ENCODE measurements at places on chromosomes 7 and 10.

DNA sequence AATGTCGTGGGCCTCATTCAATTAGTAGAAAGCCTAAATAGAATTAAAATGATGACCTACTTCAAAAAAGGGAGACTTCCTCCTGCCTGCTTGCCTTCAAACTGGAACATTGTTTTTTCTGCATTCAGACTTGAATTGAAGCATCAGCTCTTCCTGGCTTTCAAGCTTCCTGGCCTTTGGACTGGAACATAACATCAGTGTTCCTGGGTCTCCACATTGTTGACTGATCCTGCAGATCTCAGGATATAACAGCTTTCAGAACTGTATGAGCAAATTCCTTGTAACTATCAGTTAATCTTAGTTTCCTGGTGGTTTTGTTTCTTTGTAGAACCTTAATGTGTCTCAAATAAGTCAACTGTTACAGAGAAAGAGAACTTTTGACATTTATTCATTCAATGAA, 18.6 kb downstream of the MAGI2 start:
- no peak for DNase-seq

DNA sequence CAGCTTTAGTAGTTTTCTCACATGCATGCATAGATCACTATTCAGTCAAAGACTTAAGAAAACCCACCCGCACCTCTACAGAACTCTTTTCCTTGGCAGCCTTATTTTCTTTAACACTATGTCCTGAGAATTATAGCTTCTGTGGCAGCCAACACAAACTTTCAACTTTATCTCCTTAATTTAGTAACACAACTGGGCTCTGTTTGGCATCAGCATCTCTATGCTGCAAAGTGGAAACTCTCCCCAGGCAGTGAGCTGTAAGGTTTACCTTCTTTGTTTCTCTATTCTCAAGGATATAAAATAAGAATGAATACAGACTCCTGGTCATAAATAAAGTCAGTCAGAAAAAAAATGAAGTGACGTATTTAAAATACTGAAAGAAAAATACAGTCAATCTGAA, 115.2 kb upstream of the PPP1R9A start:
- no peak for DNase-seq

DNA sequence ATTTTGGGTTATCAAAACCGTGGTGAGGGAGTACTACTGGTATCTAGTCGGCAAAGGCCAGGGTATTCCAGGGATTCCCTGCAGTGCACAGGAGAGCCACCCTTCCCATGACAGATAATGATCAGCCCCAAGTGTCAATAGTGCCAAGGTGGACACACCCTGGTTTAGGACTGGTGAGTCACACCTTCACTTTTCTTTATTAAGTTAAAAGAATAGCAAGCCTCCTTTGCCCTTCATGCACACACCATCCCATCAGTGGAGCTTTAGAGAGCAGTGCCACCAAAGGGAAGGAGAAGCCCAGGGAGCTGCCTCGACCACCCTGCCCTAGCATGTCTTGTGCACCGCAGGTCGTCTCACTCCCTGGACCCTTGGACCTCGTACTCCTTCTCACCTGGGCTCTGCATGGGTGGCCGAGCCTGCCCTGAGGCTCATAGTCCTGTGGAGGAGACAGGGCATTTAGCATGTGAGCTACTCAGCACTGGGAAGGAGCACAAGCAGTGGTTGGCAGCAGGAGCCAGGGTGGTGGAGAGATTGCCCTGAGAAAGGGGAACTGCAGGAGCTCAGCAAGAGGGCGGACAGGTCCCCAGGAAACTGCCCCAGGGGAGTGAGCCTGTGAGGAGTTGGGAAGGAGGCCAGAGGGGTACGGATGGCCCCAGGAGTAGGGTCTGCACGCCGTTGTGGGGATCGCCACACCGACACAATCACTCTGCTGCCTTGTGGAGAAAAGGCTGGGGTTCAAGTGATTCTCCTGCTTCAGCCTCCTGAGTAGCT, 17.4 kb downstream of the UBE2D4 start:
- DNase-seq: no peak

- no peak for DNase-seq
These were observed 28.8 kb upstream of the HECTD2 start for GRCh38 chr10:91381257-91381891.

GRCh38 chr7:128911423-128912031, 1.0 kb upstream of the KCP start:
- no peak for DNase-seq

GRCh38 chr10:34528320-34528719, 286.8 kb downstream of the PARD3 start:
- DNase-seq: no peak

GRCh38 chr7:91325726-91326125, 61.5 kb downstream of the FZD1 start:
- no peak for DNase-seq

DNA sequence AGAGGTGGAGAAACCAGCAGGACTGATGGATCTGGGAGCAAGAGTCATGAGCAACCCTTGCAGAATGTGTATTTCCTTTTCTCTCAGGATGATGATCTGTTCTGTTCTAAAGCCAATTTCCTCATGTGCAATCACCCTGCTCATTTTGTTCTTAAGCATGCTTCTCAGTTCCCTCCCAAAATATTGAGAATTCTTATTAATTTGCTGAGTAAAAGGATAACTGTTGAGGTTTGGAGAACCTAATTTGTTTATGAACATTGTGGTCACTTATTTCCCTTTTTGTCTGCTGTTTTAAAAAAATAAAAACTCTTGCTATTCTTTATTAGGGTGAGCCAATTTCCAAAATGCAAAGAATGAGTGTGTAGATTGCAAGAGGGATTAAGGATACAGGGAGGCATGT, 106.8 kb downstream of the APBB1IP start:
- no peak for DNase-seq

- no peak for DNase-seq
These were observed 509.4 kb upstream of the ADARB2 start for GRCh38 chr10:2246747-2247146.

DNA sequence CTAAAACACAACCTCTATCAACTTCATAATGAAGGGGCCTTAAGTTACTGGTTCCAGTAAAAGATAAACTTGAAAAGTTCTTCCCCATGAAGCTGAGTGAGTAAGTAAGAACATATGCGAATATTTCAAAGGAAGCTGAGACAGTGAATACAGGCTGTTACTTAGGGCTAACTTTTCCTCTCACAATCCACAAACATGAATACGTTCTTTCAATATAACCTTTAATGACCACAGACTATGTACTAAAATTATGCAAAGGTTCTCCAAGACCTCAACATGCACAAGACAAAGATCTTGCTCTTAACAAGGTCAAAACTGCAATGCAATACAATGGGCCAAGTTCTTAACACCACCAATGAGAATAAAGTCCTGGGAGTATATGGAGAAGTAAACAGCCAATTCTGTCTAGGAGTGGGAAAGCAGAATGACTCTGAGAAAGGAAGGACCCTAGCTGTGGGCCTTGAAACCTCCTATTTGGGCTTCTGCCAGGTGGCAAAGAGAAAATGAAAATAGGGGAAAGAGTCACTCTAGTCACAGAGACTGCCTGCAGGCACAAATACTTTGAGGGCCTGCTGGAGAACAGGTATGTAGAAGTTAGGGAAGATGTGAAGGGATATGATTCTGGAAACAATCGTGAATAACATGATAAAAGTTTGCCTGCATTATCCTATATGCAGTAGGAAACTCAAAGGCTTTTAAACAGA, 43.7 kb downstream of the OSBPL3 start:
- no peak for DNase-seq

DNA sequence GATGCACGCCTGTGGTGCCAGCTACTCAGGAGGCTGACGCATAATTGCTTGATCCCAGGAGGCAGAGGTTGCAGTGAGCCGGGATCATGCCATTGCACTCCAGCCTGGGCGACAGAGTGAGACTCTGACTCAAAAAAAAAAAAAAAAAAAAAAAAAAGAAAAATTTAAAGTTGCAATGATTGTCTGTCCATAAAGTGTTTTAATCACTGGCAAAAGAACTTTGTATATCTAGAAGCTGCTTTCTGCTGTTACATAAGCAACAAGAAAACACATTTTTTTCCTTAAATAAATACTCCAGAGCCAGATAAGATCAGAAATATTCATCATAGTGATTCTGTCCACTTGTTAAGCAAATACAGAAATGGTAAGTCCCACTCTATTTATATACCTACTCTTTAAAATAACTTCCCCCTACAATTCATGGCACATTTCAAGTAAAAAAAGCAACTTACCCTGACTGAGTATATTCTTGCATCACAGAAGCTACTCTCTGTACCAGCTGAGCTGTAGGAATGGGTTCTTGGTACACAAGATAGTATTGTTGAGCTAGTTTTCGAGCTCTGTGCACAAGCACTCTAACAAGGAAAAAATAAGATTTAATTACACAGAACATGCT, 7.6 kb downstream of the PSMA2 start:
- DNase-seq: no peak

DNA sequence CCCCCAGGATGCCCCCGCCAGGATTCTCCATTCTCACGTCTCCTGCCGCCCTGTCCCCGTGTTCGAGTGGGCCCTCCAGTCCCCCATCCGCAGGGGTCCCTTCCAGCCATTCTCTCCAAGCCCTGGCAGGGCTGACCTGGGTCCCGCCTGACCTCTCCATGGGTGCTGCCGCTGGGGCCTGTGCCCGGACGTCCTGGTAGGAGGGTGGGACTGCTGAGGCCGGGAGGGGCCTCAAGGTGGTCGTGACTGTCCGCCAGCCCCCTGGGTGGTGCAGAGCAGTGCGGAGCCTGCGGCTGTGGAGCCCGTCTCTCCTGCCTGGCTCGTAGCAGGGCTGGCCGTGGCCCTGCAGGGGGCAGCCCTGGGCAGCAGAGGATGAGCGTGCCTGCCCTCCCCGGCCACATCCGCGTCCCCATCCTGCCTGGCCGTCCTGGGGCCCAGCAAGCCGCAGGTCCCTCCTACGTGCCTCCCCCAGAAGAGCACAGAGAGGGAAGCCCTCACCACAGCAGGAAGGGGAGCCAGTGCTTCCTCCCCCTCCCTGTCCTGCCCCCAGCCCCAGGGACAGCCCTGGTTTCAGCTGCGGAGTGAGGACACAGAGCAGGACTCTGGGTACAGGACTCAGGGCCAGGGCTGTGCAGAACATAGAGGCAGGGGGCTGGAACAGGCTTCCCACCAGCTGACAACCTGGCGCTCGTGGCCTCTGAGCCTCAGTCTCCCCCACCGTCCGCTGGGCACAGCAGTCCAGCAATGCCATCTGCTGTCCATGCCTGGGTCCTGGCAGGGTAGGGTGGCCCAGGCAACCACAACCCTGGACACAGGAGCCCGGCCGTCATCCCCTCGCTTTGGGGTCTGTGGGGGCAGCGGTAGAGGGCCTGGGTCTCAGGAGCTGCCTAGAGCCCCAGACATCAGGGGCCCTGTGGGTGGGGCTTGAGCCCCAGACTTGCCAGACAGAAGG, 1.5 kb upstream of the GRIFIN start:
- DNase-seq: peak; percentile 25

- DNase-seq: no peak
These were observed 115.1 kb upstream of the NPS start for GRCh38 chr10:127434006-127434405.

DNA sequence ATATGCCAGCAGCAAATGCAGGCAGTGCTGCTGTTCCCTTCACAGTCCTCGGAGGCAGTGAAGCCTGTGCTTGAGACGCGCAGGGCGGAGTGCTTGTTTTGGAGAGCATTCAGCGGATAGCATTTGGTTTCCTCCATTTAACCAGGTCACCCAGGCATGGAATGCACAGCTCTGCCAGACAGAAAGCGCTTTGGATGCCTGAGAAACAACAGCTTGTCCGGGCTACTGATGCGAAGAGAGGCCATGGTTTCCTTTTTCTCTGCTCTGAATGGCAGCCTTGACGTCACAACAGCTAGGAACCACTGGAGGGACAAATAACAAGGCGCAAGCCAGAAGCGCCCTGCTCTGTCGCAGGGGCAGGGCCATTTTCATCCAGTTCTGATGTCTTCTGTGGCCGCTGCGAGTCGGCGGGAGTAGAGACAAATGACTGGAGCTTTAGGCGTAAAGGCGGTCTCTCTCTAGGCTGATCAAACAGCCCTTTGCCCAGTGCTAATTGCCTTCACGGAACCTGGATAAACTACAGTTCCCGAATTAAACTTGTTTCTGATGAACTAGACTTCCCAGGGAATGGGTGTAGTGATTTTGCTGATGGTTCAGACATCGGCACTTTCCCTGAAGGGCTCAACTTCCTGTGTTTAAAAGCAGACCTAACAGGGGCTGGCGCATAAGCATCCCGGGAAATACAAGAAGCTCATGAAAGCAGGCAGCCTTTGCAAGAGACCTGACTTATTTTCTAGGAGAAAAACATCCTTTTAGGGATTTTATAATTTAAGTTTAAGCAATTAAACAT, 187.6 kb upstream of the KLF14 start:
- DNase-seq: no peak

DNA sequence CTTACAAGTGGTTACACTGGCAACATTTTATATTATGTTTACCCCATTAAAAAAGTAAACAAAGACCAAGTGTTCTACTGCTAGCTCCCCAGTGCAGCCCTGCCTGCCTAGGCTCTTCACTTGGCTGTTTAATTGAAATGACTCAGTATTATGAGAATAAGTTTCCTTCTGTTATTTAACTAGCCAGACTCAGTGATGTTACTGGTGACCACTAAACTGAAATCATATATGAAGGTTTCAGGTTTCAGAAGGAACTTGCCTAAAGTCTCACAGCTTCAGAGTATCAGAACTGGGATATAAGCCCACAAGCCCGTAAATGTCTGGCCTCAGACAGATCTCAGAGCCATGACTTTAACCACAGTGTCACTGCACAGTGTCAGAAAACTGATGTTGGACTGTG, 66.8 kb upstream of the EXOC4 start:
- no peak for DNase-seq

GRCh38 chr7:17462131-17462631, 163.7 kb downstream of the AHR start:
- DNase-seq: no peak

- no peak for DNase-seq
These were observed 95.0 kb downstream of the CDCA7L start for GRCh38 chr7:21850531-21851285.

- no peak for DNase-seq
These were observed 378.0 kb upstream of the PODXL start for GRCh38 chr7:131934452-131934851.

DNA sequence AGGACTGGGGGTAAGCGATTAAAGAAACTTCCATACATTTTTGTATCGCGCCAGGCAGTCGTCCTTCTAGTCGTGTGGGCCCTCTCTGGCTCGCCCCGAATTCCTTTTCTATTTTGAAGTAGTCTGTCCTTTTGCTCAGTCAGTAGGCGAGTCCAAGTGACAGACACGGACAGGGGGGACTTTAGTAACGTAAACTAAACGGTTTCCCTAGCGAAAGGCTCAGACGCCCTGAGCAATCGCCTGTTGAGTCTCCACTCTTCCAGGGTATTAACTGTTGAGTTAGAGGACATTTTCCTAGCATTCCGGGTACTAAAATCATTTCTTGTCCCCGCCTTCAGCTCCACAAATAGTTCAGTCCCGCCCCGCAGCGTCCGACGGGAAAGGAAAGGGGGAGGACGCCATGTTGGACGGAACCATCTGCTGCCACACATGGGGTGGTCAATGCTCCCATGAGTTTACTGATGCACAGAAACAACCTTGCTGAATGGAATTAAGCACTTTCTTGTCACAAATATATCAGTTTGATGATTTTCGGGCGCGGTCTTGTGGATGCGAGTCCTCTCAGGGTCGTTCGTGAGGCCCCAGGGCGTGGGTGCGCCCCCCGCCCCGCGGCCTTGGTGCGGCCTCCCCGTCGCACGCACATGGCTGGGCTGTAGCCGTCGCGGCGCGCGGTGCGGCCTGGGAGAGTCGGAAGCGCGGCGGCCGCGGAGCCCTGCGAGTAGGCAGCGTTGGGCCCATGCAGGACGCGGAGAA, at the start of gene EIF3B:
Gene EIF3B, plus strand, starts transcription at position 642 of the 753 bp plus-strand sequence. Its CDS starts 95 bp downstream, at position 737.
- DNase-seq: peak; percentile 80

- DNase-seq: no peak
These were observed 63.1 kb downstream of the EEPD1 start for GRCh38 chr7:36216063-36216684.
